ENCODE measurements at places on chromosomes 5 and 9. TPM values are rescaled to one million over a fixed set of nuclear protein-coding genes. Genes with fewer than 3 reads are reported as not detected.
A peak's percentile ranks its signal among the peaks of the same experiment; 100 is the strongest.

The EXOSC2 gene
- 59.1 TPM for total RNA-seq

DNA sequence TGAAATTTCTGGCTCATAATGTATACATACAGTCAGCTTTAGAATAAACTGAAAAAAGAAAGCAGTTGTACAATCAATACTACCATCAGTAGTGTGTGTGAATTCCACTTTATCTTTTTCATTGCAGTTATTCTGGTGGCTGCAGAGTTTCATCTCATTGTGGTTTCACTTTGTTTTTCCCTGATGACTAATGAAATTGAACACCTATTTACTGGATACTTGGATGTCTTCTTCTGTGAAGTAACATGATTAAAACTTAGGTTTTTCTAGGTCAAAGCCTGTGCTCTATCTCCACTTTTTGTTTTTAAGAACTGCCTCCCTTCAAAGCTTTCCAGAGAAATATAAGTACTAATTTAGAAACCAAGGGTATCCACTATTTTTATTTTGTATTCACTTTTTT, 174.3 kb downstream of the TRPM3 start:
- DNase-seq, result no peak

DNA sequence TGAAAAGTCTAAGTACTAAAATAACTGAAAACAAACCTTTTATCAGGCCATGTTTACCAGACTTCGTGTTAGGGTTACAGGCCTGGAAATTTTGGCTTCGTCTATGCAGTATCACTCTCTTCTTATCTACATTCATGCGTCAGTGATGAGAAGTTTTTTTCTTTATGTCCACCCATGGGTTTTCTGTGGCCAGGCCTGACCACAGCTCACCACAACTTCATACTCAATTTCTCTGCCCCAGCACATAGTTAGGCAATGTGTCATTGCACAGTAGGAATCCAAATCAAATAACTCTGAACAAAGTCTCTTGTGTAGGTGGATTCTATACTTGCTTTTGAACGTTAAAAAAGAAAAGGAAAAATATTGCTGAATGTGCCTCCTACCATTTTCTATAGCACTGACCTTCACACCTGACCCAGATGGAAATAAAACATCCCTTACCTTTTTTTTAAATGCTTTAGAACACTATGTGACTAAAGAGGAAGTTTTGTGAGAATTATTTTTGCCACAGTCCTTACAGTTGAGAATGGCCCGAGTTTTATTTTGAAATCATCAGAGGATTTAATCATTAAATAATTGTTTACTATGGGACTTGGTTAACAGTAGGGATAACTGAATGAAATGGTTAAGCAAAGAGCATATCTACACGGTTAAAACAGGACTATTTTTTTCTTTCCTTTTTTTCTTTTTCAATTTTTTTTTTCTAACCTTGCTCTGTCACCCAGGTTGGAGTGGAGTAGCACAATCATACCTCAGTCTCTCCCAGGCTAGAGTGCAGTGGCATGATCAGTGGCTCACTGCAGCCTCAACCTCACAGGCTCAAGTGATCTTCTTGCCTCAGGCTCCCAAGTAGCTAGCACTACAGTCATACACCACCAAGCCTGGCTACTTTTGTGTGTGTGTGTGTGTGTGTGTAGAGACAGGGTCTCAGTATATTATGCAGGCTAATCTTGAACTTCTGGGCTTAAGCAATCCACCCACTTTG, 1247.0 kb upstream of the ACO1 start:
- DNase-seq, result no peak

DNA sequence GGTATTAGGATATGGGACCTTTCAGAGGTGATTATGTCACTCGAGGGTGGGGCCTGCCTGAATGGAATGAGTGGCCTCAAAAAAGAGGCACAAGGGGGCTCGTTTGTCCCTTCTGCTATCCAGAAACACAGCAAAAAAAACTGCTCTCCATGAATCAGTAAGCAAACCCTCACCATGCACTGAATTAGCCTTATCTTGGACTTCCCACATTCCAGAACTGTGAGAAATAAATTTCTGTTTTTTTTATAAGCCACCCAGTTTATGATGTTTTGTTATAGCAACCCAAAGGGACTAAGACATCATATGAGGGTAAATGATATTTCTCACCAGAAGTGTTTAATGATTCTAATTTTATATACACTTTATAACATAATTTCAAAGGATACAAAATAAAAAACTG, 476.6 kb upstream of the EDIL3 start:
- no peak for DNase-seq

DNA sequence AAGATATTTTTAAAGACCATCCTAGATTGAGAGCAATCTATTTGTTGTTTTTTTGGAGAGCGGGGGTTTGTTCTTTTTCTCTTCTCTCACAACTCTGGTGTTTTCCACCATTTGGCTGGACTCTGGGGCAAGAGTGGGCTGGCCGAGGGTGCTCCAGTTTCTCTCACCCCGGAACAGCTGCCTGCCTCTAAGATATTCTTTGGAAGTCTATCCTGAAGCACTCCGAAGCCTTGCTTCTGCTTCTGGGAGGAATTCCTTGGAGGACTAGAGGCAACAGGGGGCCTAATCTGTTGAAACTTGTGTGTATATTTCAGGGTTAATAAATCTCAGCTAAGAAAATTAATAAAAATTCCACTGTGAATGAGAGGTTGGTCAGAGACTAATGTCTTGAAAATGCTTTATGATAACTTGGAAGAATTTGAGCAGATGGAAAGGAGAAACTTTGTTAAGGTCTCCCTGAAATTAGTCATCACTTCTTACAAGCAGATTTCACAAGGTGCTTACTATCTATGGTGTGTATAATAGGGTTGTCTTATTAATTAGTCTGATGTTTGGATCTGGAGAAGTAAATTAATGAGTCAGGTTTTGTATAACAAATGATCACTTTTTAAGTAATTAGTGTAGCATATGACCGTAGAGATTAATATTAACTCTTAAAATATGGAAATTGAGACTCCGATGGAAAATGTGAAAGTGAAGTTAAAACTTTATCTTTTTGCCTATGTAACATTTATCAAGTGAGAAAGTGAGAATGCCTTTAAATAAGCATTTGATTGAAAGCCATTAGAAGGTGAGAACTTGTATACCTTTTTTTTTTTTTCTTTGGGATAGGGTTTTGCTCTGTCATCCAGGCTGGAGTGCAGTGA, 4.0 kb downstream of the MAN2A1 start:
- DNase-seq, result no peak

GRCh38 chr5:132055441-132055807, 5.0 kb upstream of the IL3 start:
- peak; percentile 22 for DNase-seq

GRCh38 chr5:176810081-176810597, at the start of gene UNC5A:
TSS of gene UNC5A (plus strand) at chr5:176810559. CDS start at chr5:176810751, 192 bp downstream.
- no peak for DNase-seq

- no peak for DNase-seq
These were observed 136.7 kb downstream of the CDC42SE2 start for GRCh38 chr5:131400585-131400984.

DNA sequence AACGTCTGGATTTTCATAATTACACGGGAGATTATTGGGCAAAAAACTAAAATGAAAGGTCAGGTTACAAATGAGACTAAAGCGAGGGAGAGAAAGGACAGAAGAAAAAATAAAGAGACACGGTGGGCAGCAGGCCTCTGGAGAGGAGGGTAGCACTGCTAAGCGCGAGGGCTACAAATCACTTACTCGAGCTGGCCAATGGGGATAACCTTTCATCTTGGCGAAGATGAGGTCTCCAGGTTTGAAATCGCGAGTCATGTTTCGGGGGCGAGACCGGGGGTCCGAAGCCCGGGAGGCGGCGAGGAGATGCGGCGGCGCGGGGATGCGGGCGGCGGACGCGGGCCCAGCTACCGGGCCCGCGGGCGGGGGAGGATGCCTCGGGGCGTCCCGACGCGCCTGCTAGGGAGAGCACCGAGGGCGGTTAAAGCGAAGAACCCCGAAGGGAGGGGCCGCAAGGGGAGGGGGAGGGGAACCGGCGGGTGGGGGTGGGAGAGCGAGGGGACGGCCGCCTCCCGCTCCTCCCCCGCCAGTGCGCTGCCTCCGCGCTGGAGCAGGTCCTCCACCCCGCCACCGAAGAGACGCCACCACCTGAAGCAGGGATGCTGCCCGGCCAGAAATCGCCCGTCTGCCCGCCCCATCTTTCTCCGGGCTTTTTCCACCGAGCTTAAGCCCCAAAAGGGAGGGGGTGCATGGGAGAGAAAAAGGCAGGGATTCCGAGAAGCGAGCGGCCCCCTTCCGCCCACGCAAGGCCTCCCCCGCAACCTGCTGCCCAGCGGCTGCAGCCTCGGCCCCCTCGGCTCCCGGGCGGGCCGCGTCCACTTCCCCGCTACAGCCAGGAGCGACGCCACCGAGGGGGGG, 610 bp downstream of the PSIP1 start:
- DNase-seq, result peak; percentile 34

DNA sequence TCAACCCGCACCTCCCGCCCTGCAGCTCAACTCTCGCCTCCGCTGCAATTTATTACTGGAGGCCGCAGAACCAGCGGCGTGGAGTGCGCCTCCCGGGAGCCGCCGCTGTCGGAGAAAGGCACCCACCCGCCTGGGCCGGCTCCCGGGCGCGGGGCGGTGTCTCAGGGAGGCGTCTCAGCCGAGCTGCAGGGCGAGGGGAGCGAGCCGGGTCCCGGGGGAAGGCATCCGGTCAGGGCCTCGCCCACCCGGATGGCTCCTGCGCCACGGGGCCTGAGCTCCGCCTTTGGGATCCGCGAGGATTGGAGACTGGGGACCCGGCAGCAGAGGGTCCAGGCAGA, 32.9 kb downstream of the TSPAN17 start:
- no peak for DNase-seq

GRCh38 chr5:107796797-107797196, 126.1 kb upstream of the EFNA5 start:
- DNase-seq, result no peak

GRCh38 chr5:138011991-138012390, 20.9 kb downstream of the FAM13B start:
- DNase-seq, result no peak

The SHC3 gene
- total RNA-seq, result 0.20 TPM

DNA sequence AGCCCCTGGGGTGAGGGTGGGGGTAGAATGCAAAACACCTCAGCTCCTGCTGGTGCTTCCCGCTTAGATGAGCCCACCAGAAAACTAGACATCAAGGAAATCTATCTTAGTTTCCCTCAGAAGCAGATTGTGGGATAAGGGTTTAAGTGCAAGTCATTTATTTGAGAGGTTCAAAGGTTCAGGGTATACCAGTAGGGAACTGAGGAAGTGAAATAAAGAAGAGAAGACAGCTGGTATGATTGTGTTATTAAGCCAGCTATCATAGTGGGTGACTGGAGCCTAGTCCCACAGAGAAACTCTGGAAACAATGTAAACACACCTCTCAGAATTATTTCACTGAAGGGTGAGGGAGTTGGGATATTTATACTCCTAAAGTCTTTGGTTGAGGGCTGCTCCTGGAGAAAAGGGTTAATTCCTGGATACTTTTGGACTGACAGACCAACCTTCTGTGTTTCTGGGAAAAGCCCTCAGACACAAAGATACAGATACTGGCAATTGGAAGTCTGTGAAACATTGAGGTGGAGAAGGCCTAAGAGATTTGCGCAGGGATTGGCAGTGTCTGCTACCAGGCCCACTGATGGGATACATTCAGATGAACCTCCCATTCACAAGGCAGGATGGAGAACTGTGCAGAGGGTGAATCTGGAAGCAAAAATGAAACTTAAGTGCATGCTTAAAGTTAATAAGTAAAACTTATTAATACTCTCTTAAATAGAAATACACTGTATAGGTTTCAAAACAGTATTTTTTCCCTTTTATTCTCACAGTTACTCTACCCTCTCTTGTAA, 6.4 kb upstream of the DCTN4 start:
- no peak for DNase-seq

GRCh38 chr9:130128251-130128650, 44.0 kb upstream of the NCS1 start:
- DNase-seq, result no peak

DNA sequence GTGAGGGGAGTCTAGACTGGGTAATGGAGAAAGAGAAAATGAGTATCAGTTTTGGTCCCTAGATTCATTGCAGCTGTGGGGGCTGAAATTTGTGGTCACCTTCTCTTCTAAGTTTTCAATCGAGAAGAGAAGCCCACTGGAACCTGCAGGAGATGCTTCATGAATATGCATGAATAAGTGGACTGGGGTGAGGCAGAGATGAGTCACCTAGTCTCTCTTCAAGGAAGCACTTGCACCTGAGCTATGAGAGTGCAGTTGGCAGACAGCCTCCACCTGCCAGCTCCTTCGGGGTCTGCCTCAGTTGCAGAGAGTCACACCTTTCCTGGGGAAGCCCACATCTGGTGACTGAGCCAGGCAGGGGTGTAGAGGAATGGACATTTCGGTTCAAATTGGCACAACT, 69.1 kb downstream of the ZNF366 start:
- no peak for DNase-seq

The HTR1A gene
- not detected for total RNA-seq
